ENCODE measurements at places on chromosomes 5 and 9.

- peak; percentile 29 for DNase-seq
These were observed 52.6 kb upstream of the TNFAIP8 start for GRCh38 chr5:119302916-119303897.

- DNase-seq: no peak
These were observed 22.5 kb upstream of the POMT1 start for GRCh38 chr9:131480258-131480657.

DNA sequence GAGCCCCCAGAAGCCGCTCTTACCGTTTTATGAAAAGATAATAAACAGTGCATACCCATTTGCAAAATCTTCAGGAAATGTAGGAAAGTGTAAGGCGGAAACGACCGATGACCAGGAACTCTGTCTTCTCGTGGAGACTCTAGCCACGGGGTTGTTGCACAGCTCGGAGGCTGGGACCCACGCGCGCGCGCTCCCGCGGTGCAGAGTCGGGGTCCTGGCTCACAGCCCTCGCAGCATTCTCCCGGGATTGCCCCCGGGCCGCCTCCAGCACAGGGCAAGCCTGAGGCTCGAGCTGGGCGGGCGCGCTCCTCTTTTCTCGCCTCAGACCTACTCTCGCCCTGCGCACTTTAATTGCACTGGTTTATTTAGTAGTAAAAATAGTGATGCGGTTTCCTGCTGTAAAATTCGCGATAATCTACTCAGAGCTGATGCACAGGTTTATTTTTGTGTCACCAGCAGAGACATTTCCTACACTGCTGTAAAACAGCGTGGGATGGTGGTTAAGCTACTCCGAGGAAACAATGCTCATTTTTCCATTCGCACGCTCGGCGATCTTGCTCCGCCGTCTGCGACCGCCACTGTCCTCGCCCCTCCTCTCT lies 15.5 kb downstream of the TRIM7 start:
- DNase-seq: no peak

DNA sequence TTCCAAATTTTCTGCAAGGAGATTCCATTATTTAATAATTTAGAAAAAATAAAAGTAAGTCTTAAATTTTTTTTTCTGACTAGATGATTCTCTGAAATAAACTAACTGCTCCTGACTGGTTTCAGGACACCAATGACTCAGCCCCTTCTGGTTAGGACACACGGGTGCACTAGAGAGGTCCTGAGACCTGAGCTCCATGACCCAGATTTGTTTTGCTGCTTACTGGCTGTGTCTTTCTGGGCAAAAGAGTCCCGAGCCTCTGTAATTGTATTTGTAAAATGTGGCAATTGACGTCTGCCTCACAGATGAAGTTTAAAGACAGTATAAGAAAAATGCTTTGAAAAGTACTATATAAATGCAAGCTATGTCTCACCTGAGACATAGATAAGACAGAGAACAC lies 89.1 kb downstream of the SLC24A2 start:
- DNase-seq: no peak

DNA sequence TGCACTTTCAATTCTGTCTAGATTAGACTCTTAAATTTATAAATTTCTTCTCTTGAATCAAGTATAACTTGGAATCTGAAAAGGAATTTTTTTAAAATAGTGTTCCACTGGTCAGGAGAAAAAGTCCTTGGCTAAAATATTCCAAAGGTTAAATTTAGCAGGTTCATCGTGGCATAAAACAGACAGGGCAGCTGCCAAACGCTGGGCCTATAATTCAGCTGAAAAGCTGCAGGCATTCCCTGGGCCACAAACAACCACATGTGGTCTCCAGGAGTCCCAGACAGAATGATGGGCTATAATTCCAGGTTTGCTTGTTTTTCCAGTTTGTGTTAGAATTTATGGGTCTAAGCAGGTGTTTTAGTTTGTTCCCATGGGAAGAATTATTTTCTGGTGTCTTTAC lies 71.1 kb upstream of the RETREG1 start:
- no peak for DNase-seq

GRCh38 chr9:117839862-117840261 lies 135.7 kb downstream of the TLR4 start:
- DNase-seq: no peak

GRCh38 chr9:123933440-123934212 lies 3.7 kb upstream of the DENND1A start:
- DNase-seq: peak; percentile 13

DNA sequence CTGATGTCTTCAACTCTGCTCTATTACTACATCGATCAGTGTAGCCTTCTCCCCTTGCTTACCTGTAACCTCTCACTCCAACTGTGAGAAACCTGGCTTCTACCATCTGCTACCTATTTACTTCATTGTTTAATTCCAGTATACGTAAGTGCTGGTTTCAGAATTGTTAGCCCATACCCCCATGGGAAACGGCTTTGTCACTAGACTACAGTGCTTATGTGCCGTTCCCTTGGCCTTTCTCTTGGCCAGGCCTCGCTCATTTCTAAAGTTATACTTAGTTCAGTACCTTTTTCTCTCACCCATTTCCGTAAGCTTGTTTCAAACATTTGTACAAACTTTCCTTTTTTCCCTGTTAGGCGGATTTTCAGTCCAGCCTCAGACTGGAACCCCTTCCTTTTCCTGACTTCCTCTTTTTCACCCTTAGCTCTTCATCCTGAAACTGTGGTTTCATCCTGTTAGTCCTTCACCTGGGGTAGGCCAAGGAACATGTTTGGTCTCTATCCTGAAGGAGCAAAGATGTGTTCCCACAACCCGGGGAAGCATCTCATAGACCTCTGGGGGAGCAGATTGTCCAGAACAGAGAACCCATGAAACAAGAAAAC lies 21.7 kb downstream of the ALG2 start:
- DNase-seq: peak; percentile 100

- DNase-seq: no peak
These were observed 145.6 kb downstream of the FBXL7 start for GRCh38 chr5:15645381-15646160.

DNA sequence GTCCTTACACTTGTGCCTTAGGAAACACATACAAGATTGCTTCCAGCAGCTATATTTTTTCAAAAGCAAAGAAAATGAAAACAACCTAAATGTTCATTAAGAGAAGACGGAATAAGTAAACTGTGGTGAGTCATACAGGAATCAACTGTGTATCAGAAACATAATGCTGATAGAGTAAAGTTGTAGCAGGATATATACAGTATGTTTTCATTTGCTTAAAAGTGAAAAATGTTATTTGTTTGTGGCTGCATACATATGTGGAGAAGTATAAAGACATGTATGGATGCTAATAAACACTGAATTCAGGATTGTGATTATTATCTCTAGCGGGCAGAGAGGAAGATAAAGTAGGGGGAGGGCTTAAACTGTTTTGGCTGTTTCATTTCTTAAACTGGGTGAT lies 8.3 kb downstream of the DCTN4 start:
- no peak for DNase-seq

DNA sequence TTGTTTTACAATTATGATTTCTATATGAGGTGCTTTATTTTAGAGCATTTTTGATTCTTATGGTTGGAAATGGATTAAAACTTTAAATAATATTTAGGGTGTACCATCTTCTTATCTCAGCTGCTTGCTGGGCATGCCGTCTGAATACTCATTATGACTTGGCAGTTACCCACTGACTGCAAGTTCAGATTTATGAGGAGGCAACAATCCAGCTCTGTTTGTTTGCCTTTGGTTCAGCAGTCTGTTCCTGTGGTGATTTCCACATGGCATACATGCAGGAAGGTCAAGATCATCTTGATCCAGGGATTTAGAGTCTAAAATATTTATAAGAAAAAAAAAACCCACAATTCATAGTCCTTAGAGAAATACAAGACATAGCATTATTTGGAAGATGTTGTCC lies 1254.5 kb upstream of the NUDT12 start:
- peak; percentile 91 for DNase-seq

DNA sequence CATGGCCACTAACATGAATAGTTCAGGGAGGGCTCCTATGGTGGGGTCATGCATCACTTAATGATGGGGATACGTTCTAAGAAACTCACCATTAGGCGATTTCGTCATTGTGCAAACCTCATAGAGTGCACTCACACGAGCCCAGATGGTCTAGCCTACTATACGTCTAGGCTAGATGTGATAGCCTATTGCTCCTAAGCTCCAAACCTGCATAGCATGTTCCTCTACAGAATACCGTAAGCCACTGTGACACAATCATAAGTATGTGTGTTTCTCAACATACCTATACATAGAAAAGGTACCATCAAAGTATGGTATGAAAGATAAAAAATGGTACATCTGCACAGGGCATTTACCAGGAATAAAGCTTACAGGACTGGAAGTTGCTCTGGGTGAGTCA lies 6.3 kb downstream of the SLIT3 start:
- DNase-seq: no peak

GRCh38 chr5:457195-457961 lies 14.4 kb downstream of the EXOC3 start:
- no peak for DNase-seq

GRCh38 chr5:39264528-39264927 lies 45.2 kb upstream of the FYB1 start:
- no peak for DNase-seq

DNA sequence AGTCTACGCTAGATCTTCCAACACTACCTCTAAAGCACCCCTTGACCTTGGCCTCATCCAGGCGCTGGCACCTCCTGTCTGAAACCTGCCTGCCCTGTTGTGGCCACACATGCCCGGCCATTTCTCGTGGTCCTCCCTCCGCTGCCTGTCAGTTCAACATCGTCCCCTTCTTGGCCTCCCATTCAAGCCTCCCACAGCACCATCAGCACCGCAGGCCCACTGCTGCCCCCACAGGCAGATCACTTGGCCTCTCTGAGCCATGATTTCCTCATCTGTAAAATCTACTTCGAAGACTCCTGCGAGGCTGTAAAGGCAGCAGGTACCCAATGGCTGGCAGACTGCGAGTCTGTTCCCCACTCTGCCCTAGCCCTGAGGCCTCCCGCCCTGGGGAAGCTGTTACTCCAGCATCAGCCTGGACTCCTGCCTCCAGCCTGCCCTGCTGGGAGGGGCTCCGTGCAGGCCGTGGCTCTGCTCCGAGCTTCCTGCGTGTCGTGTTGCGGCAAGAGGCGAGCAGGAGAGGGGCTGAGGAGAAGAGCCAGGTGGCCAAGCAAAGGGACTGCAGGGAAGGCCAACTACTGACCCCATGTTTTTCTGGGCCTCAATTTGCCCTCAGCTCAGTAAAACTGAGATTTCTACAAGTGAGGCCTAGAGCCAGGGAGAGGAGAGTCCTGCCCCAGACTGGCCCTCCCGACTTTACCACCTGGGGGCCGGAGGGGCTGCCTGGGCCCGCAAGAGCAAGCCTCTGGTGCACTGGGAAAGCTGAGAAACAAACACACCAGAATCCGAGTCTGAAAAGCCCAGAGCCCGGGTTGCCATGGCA lies 70.5 kb upstream of the LRRTM2 start:
- DNase-seq: no peak

- DNase-seq: no peak
These were observed 47.3 kb upstream of the PRRC2B start for GRCh38 chr9:131346559-131346958.

- peak; percentile 96 for DNase-seq
These were observed 288.7 kb downstream of the ZSWIM6 start for GRCh38 chr5:61620699-61621182.

DNA sequence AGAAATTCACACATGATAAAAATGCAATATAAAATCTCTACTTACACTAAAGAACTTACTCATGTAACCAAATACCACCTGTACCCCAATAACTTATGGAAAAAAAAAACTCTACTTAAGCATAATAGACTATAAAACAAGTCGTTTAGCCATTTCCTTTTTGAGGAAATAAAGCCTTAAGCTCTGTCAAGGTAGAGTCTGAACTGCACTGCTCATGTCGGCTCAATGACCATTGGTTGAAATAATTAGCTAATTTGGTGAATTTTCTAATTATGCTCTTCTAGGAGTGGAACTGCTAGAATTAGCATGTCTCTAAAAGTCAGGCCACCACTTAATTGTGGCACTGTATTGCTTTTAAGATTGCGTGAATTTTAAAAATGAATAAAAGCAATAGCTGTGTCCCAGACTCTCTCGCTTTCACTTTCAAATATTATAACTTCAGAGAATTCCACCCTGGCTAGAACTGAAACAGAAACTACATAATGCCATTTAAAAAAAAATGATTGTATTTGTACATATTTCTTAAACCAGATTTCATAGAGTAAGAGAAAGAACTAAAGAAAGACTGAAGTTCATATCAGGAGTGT lies 113.0 kb upstream of the PCA3 start:
- DNase-seq: no peak

DNA sequence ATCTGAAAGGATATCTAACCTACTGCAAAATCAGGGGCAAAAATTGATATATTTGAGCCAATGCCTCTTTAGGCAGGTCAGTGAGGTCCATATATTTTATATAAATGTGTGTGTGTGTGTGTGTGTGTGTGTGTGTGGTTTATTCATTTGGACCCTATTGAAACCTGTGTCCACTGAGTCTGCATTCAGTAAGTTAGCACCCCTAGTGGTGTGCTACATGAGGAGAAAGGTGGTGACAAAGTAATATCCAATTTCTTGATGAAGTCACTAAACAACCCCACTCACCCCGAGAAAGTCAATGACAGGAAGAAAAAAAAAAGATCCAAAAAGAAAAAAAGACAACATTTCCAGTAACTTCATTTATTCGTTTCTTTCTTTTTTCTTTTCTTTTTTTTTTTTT lies 4.1 kb downstream of the FBXW11 start:
- peak; percentile 67 for DNase-seq

DNA sequence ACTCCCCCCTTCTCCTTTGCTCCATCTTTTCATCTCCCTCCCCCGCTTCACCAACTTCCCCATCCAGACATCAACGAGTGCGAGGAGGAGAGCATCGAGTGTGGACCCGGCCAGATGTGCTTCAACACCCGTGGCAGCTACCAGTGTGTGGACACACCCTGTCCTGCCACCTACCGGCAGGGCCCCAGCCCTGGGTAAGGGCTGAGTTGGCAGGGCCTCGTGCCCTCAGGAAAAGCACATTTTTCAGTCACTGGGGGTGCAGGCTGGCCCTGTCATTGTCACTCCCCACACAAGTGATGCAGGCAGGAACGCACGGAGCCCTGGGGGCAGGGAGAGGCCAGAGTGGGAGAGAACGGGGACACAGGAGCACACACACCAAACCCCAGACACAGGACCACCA lies 12.4 kb upstream of the ASS1 start:
- peak; percentile 46 for DNase-seq

GRCh38 chr5:31120642-31120948 lies 72.9 kb upstream of the CDH6 start:
- no peak for DNase-seq

DNA sequence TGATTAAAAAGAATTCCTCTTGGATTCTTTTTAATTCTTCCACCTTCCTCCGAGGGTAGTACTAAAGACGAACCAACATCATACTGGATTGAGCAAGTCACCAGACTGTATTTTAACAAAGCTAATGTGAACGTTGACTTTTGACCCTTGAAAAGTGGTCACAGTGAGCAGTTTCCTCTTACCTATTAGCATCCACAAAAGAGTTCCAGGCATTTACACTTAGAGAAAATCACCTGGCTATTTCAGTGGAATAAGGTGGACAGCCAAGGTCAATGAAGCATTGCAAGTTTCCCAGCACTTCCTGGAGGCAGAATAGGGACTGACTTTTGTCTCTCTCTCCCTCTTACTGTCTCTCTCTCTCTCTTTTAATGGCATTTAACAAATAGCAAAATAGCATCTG lies 145.1 kb upstream of the DAB2 start:
- DNase-seq: no peak
